ENCODE measurements at places on chromosomes 13 and 19. TPM values are rescaled to one million over a fixed set of nuclear protein-coding genes. Genes with fewer than 3 reads are reported as not detected.

GRCh38 chr13:38785042-38785441 is 98.2 kb downstream of the FREM2 start:
- no peak overlapping the region for H3K27ac ChIP-seq
- no peaks in the 10 kb centered on the region for H3K36me3 ChIP-seq
- H3K4me1 ChIP-seq: no peaks in the 10 kb centered on the region

GRCh38 chr13:48570216-48570828 is 37.4 kb upstream of the RCBTB2 start:
- H3K4me1 ChIP-seq: peaks cover 9% of the 10 kb centered on the region
- no peak overlapping the region for H3K4me3 ChIP-seq
- H3K36me3 ChIP-seq: no peaks in the 10 kb centered on the region
- no peak for DNase-seq
- peaks cover 42% of the 10 kb centered on the region for H3K27me3 ChIP-seq

DNA sequence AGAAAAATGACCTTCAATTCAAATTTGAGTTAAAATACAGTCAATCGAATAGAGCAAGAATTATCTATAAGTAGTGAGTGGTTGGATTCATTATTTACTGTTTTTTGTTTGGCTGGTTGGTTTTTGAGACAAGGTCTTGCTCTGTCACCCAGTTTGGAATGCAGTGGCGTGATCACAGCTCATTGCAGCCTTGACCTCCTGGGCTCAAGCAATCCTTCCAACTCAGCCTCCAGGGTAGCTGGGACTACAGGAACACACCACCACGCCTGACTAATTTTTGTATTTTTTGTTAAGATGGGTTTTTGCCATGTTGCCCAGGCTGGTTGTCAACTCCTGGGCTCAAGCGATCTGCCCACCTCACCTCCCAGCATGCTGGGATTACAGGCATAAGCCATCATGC is 25.0 kb downstream of the MTMR6 start:
- no peaks in the 10 kb centered on the region for H3K4me1 ChIP-seq
- no peak overlapping the region for H3K4me3 ChIP-seq
- peaks cover 26% of the 10 kb centered on the region for H3K36me3 ChIP-seq
- DNase-seq: no peak

DNA sequence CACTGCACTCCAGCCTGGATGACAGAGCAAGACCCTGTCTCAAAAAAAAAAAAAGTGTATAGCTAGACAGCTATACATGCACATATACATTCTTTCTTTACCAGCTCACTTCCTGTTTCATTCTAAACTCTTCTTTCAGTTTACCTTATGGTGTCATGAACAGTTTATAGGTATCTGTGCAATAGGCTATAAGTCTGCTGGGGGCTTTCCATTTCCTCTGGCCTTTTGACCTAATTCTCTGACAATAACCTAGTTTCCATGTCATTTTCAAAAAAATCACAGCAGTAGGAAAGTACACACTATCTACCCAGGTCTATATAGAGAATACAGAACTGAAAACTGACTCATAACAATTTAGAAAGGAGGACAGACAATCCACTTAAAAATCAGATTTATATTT is 24.4 kb upstream of the URAD start:
- DNase-seq: no peak
- H3K4me1 ChIP-seq: peaks cover 3% of the 10 kb centered on the region
- H3K4me3 ChIP-seq: no peak overlapping the region
- no peak overlapping the region for H3K27ac ChIP-seq
- no peaks in the 10 kb centered on the region for H3K36me3 ChIP-seq

Gene TMEM238
- 10.6 TPM for total RNA-seq

Gene ZNF431
- 18.7 TPM for total RNA-seq

Gene CD37
- 137 TPM for total RNA-seq

Gene OR4F17
- not detected for total RNA-seq

DNA sequence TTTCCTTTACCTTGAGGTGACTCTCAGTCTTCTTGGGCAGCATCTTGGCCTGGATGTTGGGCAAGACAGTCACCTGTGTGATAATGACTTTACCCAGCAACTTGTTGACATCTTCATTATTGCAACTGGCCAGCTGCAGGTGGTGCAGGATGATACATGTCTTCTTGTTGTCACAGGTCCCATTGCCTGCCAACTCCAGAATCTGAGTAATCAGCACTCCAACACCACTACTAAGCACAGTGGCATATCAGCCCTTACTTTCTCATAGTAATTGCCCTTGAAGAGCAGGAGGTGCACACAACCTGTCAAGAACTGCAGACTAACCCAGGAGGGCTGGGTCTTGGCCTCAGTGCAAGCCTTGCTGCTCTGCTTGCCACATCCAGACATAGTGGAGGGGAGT is 57.8 kb downstream of the CCNA1 start:
- no peak for DNase-seq
- peaks cover 3% of the 10 kb centered on the region for H3K27me3 ChIP-seq

DNA sequence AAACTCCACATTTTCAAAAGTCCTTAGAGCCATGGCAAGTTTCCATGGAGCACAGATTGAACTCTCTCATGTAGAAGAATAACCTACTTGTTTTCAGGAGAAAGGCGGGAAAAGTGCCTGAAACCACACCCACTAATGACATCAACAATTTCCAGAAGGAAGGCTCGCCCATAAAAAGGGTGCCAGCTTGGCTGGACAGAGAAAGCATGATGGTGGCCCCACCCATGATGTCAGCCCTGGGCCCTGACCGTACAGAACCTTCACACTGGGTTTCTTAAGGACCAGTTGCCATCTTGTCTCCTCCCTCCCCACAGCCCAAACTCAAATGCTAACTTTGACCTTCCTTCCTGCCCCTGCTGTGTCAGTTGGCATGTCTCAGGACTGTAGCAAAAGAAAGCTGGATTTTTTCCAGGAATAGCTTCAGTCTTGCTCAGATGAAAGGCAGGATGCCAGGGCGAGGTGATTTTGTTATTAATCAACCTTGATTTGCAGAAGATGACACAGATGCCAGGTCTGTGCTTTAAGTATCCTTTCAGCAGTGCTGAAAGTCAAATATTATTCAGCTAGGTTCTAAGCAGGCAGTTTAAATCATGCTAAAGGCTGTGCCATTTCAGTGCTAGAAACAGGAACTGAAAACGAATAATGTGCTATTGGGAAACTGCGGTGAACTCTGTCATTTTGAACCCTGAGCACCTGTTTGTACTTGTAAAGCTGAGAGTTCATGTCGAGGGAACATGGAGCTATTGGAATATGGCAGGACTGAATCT is 89.5 kb upstream of the RFC3 start:
- no peaks in the 10 kb centered on the region for H3K36me3 ChIP-seq
- no peak overlapping the region for H3K4me3 ChIP-seq
- H3K4me1 ChIP-seq: peaks cover 4% of the 10 kb centered on the region
- no peak overlapping the region for H3K27ac ChIP-seq
- H3K27me3 ChIP-seq: no peaks in the 10 kb centered on the region

Gene IGFLR1
- total RNA-seq: 143 TPM

Gene SIGLEC6
- not detected for total RNA-seq

GRCh38 chr13:28864544-28864943 is 44.4 kb downstream of the MTUS2 start:
- peaks cover 2% of the 10 kb centered on the region for H3K27me3 ChIP-seq
- no peaks in the 10 kb centered on the region for H3K4me1 ChIP-seq
- H3K27ac ChIP-seq: no peak overlapping the region
- H3K36me3 ChIP-seq: no peaks in the 10 kb centered on the region
- H3K4me3 ChIP-seq: no peak overlapping the region

Gene HIPK4
- total RNA-seq: not detected

GRCh38 chr13:27605099-27605498 is 15.2 kb downstream of the LNX2 start:
- no peak for DNase-seq
- H3K27me3 ChIP-seq: no peaks in the 10 kb centered on the region
- peaks cover 23% of the 10 kb centered on the region for H3K4me1 ChIP-seq

DNA sequence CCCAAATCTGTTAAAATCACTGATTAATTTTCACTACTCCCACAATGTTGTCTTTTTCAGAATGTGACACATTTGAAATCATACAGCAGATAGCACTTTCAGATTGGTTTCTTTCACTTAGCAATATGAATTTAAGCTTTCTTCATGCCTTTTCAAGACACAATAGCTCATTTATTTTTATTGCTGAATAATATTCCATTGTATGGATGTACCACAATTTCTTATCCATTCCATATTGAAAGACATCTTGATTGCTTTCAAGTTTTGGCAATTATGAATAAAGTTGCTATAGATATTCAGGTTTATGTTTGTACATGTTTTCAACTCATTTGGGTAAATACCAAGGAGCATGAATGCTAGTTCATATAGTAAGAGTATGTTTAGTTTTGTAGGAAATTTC is 2635.6 kb upstream of the PCDH20 start:
- no peaks in the 10 kb centered on the region for H3K27me3 ChIP-seq
- H3K36me3 ChIP-seq: no peaks in the 10 kb centered on the region
- no peak for DNase-seq
- no peak overlapping the region for H3K27ac ChIP-seq
- H3K4me1 ChIP-seq: no peaks in the 10 kb centered on the region

GRCh38 chr13:51771418-51772104 is 32.4 kb downstream of the DHRS12 start:
- H3K27me3 ChIP-seq: no peaks in the 10 kb centered on the region
- peaks cover 3% of the 10 kb centered on the region for H3K36me3 ChIP-seq
- no peak overlapping the region for H3K4me3 ChIP-seq
- DNase-seq: no peak
- no peak overlapping the region for H3K27ac ChIP-seq

DNA sequence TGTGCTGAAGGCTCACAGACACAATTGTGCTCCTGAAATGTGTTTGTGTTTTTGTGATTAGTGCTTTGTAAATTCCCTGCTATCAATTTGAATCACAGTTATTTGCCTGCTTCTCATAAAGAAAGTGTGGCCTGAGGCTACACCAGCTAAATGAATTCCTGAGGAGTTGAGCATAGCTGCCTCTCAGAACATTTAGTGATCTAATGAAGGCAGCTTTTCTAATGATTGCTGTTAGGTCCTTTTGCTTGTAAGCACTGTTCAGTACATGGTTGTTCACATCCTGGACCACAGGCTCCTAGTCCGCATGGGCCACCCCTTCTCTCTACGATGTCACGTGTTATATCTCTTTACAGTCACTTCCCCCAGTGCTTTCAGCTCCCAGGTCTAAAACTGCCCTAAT is 238.2 kb downstream of the B3GLCT start:
- no peak for DNase-seq
- no peak overlapping the region for H3K4me3 ChIP-seq
- peaks cover 7% of the 10 kb centered on the region for H3K27me3 ChIP-seq
- no peak overlapping the region for H3K27ac ChIP-seq

DNA sequence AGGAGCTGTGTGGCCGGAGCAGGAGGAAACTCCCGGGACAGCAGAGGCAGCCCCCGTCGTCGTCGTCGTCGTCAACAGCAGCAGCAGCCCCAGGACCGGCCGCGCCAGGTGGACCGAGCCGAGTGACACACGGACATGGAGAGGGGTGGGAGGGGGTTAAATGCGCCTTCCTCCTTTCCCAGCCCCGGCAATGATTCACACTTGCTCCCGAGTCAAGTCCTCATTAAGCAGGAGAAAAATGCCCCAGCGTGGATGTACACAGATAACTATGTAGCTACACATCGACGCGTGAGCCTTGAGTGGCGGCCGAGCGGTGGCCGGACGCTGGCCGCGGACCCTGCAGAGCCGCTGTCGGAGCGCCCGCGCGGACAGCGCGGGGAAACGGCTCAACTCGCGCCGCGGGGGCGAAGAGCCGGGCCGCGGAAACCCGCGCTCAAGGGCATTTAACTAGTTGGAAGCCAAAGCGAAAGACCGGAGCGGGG is 645 bp downstream of the UBL3 start:
- H3K27me3 ChIP-seq: no peaks in the 10 kb centered on the region
- peak overlapping the region; percentile 92 for H3K4me3 ChIP-seq
- H3K4me1 ChIP-seq: peaks cover 40% of the 10 kb centered on the region
- peak overlapping the region; percentile 85 for H3K27ac ChIP-seq

GRCh38 chr19:45676851-45677263 is 8.8 kb downstream of the GIPR start:
- peak overlapping the region; percentile 69 for H3K4me3 ChIP-seq
- peaks cover under 1% of the 10 kb centered on the region for H3K36me3 ChIP-seq
- peak overlapping the region; percentile 57 for H3K27ac ChIP-seq

Gene ATP8B3
- total RNA-seq: 5.8 TPM

DNA sequence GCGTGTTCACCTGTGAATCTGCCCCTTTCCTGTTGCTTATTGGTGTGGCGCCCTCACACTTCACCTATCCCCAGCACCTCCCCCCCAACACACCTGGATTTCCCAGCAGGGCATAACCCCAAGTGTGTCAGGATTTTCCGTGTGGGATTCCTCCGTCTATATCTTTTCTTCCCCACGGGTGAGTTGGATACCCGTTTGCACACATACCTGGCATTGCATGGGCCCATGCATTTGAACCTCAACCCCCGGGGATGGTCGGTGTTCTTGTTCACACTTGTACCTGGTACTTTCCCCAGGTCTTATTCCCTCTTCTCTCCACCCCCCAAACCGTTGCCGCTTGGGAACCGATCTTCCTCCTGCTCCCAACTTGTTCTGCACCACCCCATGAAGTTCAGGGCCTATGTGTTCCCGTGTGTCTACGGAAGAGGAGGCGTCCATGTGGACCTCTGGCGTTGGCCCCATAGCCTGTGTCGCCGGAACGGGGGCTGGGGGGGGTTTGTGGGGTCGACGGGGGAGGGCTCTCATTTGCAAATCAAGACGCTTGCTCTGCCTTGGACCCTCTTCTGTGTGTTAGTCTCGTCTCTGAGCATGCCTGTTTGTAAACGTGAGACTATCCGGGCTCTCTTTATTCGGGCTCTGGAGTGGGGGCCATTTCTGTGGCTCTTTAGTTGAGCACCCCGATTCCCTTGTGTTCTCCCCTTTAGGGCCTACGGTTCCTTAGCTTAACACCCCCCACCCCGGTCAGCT is 1.7 kb downstream of the PRR12 start:
- H3K4me1 ChIP-seq: peaks cover 23% of the 10 kb centered on the region
- no peaks in the 10 kb centered on the region for H3K27me3 ChIP-seq
- H3K4me3 ChIP-seq: peak overlapping the region; percentile 77
- peak; percentile 55 for DNase-seq
- H3K36me3 ChIP-seq: peaks cover 11% of the 10 kb centered on the region
- peak overlapping the region; percentile 81 for H3K27ac ChIP-seq

GRCh38 chr19:13652810-13653590 is 111.3 kb upstream of the MRI1 start:
- H3K4me1 ChIP-seq: peaks cover 3% of the 10 kb centered on the region
- no peak for DNase-seq
- H3K36me3 ChIP-seq: no peaks in the 10 kb centered on the region
- no peak overlapping the region for H3K27ac ChIP-seq

DNA sequence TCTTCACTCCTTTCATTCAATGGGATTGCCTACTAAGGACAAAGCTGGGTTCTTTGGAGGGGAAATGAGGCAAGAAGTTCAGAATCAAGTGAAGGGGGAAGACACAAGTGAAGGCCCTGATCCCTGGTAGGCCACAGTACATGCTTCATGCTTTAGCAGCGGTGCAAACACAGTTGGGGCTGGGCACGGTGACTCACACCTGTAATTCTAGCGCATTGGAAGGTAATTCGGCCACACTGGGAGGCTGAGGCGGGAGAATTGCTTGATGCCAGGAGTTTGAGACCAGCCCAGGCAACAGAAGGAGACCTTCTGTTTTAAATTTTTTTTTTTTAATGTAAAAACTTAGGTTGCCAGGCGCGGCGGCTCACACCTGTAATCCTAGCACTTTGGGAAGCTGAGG is 23.4 kb upstream of the GATAD2A start:
- DNase-seq: no peak
- peaks cover under 1% of the 10 kb centered on the region for H3K36me3 ChIP-seq
- no peaks in the 10 kb centered on the region for H3K27me3 ChIP-seq
- no peak overlapping the region for H3K27ac ChIP-seq
- H3K4me3 ChIP-seq: no peak overlapping the region
- peaks cover 4% of the 10 kb centered on the region for H3K4me1 ChIP-seq

- peaks cover 4% of the 10 kb centered on the region for H3K27me3 ChIP-seq
- H3K4me1 ChIP-seq: peaks cover 10% of the 10 kb centered on the region
Observed at GRCh38 chr19:35317464-35318043, 11.4 kb upstream of the CD22 start.

Gene TMPRSS9
- not detected for total RNA-seq

Gene CGB1
- not detected for total RNA-seq

Gene KRTDAP
- total RNA-seq: not detected
